ENCODE measurements at places on chromosomes 3 and 15. TPM values are rescaled to one million over a fixed set of nuclear protein-coding genes. Genes with fewer than 3 reads are reported as not detected.

Gene GOLGA6A
- total RNA-seq = not detected

Gene ZNF148
- total RNA-seq = 65.2 TPM

Gene GPR149
- total RNA-seq = not detected

Gene SLC28A1
- not detected for total RNA-seq

Gene ATP13A4
- total RNA-seq = not detected

Gene SMAD6
- 4.8 TPM for total RNA-seq

Gene SLC15A2
- total RNA-seq = 0.18 TPM

Gene SMCO1
- total RNA-seq = not detected

Gene VEPH1
- total RNA-seq = 130 TPM

DNA sequence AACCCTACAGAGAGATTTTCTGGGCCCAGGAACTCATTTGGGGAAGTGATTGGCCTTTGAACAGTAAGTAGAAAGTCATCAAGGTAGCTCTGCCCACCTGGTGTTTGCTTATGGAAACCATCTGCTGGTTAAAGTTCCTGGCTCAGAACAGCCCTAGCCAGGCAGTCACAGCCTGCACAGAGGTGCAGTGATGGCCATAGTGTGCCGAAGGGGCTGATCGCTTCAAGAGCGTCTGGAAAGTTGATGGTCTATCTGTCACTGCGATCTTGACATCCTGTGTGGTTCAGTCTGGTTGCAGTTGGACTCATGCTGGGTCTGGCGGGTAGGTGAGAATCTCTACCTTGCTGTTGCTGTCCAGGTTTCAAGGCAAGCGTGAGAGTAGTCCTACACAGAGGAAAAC lies 151.6 kb downstream of the SLCO3A1 start:
- no peaks in the 10 kb centered on the region for H3K36me3 ChIP-seq
- no peaks in the 10 kb centered on the region for H3K4me1 ChIP-seq
- DNase-seq = no peak

DNA sequence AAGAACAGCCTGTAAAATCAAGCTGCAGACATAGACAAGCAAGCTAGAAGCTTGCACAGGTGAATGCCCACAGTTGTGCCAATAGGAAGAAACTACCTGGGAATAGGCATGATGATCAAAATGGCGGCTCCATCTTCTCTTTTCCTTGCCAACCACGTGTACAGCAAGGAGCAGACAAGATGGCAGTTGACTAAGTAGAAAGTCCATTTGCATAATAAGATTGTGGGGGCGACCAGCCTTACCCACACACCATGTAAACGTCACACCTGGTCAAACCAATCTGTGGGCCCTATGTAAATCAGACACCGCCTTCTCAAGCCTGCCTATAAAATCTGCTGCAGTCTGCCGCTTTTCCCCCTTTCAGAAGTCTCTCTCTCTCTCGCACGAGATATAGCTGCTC lies 25.1 kb upstream of the ANKRD34C start:
- DNase-seq = no peak
- no peaks in the 10 kb centered on the region for H3K4me1 ChIP-seq
- no peak overlapping the region for H3K27ac ChIP-seq
- peaks cover 1% of the 10 kb centered on the region for H3K27me3 ChIP-seq
- H3K36me3 ChIP-seq = no peaks in the 10 kb centered on the region

- H3K27ac ChIP-seq = no peak overlapping the region
- H3K4me3 ChIP-seq = no peak overlapping the region
- DNase-seq = peak; percentile 36
- no peaks in the 10 kb centered on the region for H3K27me3 ChIP-seq
- no peaks in the 10 kb centered on the region for H3K36me3 ChIP-seq
These were observed 25.1 kb upstream of the GABPB1 start for GRCh38 chr15:50380089-50380488.

DNA sequence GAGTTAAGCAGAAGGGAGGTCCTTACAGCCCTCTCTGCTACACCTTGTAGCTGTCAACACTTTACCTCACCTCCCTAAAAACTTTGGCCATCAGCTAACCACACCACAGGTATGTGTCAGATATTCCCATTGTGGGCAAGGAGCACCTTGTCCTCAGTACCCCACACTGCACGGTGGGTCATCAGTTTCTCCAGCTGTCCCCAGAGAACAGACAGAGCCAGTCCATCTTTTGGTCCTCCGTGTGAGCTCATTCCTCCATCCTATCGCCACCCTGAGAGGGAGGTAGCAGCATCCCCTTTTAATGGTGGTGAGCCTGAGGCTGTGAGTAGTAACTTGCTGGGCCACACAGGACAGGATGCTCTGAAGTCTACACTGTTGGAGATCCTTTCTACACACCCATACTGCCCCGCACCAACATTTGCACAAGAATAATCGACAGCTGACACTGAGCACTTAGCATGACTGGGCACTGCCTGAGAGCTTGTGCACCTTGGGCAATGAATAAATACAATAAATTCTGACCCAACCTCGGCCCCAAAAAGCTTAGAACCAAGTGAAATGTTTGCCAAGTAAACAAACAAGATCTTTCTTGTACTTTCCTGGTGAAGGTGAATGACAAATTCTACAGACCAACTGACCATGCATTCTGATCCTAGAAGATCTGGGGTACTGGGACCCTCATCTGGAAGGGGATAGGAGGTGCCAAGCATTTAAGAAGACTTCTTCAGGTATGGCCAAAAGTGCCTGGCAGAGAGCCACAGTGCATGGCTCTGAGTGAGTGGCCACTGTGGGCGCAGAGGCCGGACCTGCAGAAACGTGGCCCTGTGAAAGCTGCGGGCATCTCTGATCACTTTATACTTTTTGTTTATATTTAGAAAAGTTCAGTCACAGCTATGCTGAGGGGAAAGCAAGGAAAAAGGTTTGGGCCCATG lies 6.9 kb downstream of the CHCHD4 start:
- H3K27me3 ChIP-seq = no peaks in the 10 kb centered on the region
- H3K27ac ChIP-seq = peak overlapping the region; percentile 7
- peaks cover 16% of the 10 kb centered on the region for H3K36me3 ChIP-seq
- no peak overlapping the region for H3K4me3 ChIP-seq
- DNase-seq = no peak
- peaks cover 6% of the 10 kb centered on the region for H3K4me1 ChIP-seq

GRCh38 chr15:25053000-25053815 lies 98.4 kb downstream of the SNRPN start:
- H3K4me3 ChIP-seq = no peak overlapping the region
- H3K36me3 ChIP-seq = peaks cover 91% of the 10 kb centered on the region
- H3K27ac ChIP-seq = no peak overlapping the region
- no peak for DNase-seq
- no peaks in the 10 kb centered on the region for H3K27me3 ChIP-seq
- H3K4me1 ChIP-seq = no peaks in the 10 kb centered on the region

- DNase-seq = no peak
- H3K27me3 ChIP-seq = peaks cover 2% of the 10 kb centered on the region
- H3K36me3 ChIP-seq = no peaks in the 10 kb centered on the region
- H3K4me1 ChIP-seq = peaks cover 15% of the 10 kb centered on the region
These were observed 32.5 kb upstream of the CORO2B start for GRCh38 chr15:68546318-68546717.

DNA sequence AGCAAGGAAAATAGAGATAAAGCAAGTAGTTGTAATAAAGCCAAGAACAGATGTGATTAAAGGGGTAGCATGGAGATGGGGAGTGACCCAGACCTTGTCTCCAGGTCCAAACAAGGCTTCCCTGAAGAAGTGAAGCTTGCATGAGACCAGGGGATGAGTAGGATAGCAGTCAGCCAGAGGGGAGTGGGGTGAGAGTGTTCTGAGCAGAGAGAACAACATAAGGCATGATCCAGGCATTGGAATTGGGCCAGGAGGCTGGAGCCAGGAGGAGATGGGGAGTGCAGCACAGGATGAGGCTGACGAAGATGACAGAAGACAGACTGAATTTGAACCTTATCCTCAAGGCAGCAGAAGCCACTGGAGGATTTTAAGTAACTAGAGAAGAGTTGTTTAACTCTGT lies 7.2 kb downstream of the TMOD2 start:
- DNase-seq = peak; percentile 89
- H3K27me3 ChIP-seq = no peaks in the 10 kb centered on the region
- peaks cover 9% of the 10 kb centered on the region for H3K4me1 ChIP-seq
- H3K36me3 ChIP-seq = no peaks in the 10 kb centered on the region
- no peak overlapping the region for H3K4me3 ChIP-seq

DNA sequence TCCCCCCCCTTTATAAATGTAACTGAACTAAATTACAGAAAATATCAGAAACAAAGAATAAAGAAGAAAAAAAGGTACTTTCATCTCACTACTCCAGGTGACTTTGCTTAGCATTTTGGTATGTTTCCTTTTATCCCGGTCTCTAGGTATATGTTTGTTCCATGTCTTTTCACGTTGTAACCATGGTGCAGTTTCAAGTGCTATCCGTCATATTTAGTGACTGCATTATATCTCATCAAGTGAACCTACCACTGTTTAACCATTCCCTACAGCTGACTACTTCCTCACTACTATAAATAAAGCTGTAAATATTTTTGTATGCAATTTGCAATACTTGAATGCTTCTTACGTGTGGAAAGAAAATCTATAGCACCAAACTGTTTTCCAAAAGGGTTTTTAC lies 2.2 kb downstream of the BTBD1 start:
- H3K4me3 ChIP-seq = peak overlapping the region; percentile 30
- H3K36me3 ChIP-seq = peaks cover 4% of the 10 kb centered on the region
- no peak overlapping the region for H3K27ac ChIP-seq
- peak; percentile 37 for DNase-seq

DNA sequence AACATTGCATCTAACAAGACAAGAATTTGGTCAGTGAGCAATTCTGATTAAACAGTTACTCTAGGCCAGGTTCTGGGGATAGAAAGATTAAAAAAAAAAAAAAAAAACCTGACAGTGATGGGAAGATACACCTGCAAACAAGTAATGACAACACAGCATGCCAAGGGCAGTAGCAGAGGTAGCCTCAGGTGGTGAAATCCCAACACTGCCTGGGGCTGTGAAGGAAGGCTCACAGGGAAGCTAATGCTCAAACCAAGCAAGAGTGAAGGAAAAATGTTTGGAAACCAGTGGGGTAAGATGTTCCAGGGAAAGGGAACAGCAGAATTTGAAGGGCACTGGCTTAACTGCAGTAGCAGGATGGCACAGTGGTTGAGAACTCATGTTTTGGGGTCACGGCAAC lies 8.9 kb downstream of the RTP2 start:
- H3K4me3 ChIP-seq = no peak overlapping the region
- peaks cover 12% of the 10 kb centered on the region for H3K27me3 ChIP-seq
- no peak overlapping the region for H3K27ac ChIP-seq
- no peaks in the 10 kb centered on the region for H3K4me1 ChIP-seq
- no peak for DNase-seq
- no peaks in the 10 kb centered on the region for H3K36me3 ChIP-seq

DNA sequence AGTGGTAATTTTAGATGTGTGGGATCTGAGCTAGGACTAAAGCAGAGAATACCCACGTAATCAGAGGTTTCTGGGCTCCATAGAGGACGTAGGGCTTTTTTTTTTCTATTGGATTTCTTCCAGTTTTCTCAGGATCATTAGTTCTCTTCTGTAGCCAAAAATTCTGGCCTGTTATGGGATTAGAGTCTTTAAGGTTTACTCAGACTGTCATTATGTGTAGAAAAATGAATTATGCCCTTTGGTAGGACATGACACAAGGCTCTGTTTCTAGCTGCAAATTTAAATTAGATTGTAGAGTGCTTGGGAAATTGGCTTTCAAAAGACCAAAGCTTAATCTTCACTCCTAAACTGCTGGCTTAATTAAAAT lies 1.9 kb downstream of the SETD5 start:
- peak; percentile 43 for DNase-seq
- H3K4me1 ChIP-seq = peaks cover 9% of the 10 kb centered on the region
- H3K36me3 ChIP-seq = peaks cover 4% of the 10 kb centered on the region
- H3K4me3 ChIP-seq = peak overlapping the region; percentile 95

- H3K4me1 ChIP-seq = peaks cover 2% of the 10 kb centered on the region
- no peaks in the 10 kb centered on the region for H3K36me3 ChIP-seq
- H3K4me3 ChIP-seq = no peak overlapping the region
These were observed 109.7 kb upstream of the GADL1 start for GRCh38 chr3:31004025-31004678.

DNA sequence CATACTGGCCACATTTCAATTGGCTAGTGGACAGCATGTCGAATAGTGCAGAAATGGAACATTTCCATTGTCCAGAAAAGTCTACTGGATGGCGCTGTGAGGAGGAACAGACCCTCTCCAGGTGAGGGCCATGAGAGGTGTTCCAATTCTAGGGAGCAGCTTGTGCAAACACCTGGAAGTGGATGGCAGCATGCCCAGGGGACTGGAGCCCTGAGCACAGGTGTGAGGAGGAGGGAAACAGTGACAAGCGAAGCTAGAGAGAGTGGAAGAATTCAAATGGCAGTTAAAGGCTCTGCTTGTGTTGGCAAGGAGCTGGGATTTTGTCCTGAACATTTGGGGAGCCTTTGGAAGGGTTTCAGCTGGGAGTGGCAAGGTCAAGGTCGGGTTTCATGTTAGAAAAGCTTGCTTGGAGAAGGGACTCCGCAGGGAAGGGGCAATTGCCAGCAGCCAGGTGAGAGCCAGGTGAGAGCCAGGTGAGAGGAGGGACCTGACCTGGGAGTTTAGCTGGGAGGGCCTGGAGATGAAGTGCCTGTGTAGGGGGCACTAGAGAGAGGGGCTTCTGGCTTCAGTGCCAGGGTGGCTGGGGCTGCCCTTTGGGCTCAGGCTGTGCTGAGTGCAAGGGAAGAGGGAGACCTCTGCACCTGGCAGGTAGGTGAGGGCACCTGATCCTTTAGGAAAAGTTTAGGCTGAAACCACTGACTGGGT lies 93.8 kb downstream of the LINGO1 start:
- H3K4me1 ChIP-seq = peaks cover 10% of the 10 kb centered on the region
- DNase-seq = no peak
- no peak overlapping the region for H3K4me3 ChIP-seq
- peaks cover 13% of the 10 kb centered on the region for H3K27me3 ChIP-seq
- no peak overlapping the region for H3K27ac ChIP-seq
- H3K36me3 ChIP-seq = no peaks in the 10 kb centered on the region

DNA sequence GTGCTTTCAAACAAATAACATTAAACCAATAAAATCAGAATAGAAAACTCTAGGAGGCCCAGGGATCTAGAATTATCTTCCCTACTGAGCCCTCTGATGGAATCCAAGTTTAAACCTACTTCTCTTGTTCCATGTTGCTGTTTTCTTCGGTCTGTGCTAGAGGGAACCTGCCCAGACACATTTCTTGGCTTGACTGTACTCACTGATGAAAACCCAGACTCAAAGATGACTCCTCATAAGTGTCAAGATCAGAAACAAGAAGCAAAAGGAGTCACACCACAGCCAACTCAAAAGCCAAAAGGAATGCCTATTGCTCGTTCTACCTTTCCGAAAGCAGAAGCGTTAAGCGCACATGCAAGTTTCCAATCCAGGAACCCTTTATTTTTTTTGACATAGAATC lies 31.6 kb downstream of the SCAP start:
- peak overlapping the region; percentile 39 for H3K27ac ChIP-seq
- H3K36me3 ChIP-seq = peaks cover 9% of the 10 kb centered on the region
- DNase-seq = peak; percentile 14
- no peak overlapping the region for H3K4me3 ChIP-seq
- H3K4me1 ChIP-seq = peaks cover 14% of the 10 kb centered on the region

- peak overlapping the region; percentile 95 for H3K27ac ChIP-seq
- DNase-seq = peak; percentile 43
- H3K4me1 ChIP-seq = peaks cover 7% of the 10 kb centered on the region
- peaks cover 3% of the 10 kb centered on the region for H3K27me3 ChIP-seq
- H3K4me3 ChIP-seq = peak overlapping the region; percentile 97
These were observed 794 bp downstream of the LRIG1 start for GRCh38 chr3:66499881-66500575.

- no peak for DNase-seq
- H3K27me3 ChIP-seq = no peaks in the 10 kb centered on the region
- no peaks in the 10 kb centered on the region for H3K36me3 ChIP-seq
- H3K27ac ChIP-seq = no peak overlapping the region
- no peak overlapping the region for H3K4me3 ChIP-seq
- H3K4me1 ChIP-seq = peaks cover 6% of the 10 kb centered on the region
These were observed 224.4 kb upstream of the ICE2 start for GRCh38 chr15:60703207-60703933.

GRCh38 chr3:109353057-109353456 lies 15.7 kb upstream of the DPPA4 start:
- no peaks in the 10 kb centered on the region for H3K4me1 ChIP-seq
- H3K27ac ChIP-seq = no peak overlapping the region
- DNase-seq = no peak
- H3K4me3 ChIP-seq = no peak overlapping the region
- H3K36me3 ChIP-seq = no peaks in the 10 kb centered on the region

All from IMR-90 (cell line).